Esophagus squamous epithelium (tissue), 5 donors: ENCODE measurements at places on chromosomes 7 and 10.

DNA sequence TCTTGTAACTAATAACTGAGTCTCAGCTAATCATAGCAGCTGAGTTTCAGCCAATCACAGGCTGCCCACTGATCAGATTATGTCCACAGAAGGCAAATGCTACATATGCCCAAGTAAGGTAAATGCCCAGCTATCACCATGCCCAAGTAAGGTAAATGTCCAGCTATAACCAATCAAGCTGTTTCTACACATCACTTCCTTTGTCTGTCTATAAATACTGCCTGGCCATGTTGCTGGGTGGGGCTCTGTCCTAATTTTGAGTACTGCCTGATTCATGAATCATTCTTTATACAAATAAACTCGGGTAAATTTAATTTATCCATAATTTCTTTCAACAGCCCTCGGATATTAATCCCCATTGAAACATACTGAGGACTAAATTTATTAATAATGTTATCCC is 312.4 kb downstream of the CACNA2D1 start:
- no peak for DNase-seq

GRCh38 chr7:7257899-7258692 is 75.8 kb downstream of the C1GALT1 start:
- DNase-seq = no peak

- no peak for DNase-seq
These were observed 994.1 kb downstream of the TYW1 start for GRCh38 chr7:67990716-67991115.

- no peak for DNase-seq
These were observed 125.1 kb downstream of the ZMIZ1 start for GRCh38 chr10:79193694-79194382.

- no peak for DNase-seq
These were observed 30.1 kb downstream of the BTBD16 start for GRCh38 chr10:122301055-122301810.

DNA sequence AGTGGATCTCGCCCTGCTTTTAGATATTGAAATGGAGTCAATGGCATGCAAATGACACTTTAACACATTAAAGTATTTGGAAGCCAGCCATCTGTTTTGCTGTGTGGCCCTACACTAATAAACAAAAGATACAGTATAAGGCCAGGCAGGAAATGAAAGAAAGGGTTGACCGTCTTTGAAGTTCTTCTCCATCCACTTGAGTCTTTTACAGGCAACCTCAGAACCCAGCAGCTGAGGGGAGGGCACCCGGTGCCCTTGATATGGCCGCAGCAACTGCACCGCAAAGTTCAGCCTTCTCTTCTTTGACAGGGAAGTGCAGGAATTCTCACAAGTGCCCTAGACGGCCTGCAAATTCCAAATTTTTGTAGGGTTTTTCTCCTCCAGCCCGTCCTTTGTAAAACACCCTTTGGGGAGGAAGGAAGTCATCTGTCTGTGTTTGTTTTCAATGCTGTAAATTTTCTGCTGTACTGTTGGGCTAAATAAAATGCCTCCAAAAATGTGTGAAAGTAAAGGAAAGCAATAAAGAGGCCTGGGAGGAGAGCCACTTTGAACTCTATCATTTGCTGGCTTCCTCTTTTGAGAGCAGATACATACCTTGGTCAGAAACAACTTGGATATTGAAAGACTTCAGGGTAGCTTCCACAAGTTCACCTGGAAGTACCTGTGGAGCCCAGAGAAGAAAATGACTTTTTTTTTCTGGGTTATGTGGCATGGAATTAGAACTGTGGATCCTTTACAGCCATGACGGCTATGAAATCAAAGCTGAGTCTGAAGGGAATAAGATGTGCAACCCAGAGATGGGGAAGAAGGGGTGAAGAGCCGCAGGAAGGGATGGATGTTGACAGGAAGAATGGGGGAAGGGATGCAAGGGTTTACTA is 3.6 kb downstream of the HOXA1 start:
- no peak for DNase-seq

- no peak for DNase-seq
These were observed 217.3 kb downstream of the HERPUD2 start for GRCh38 chr7:35477609-35478008.

- DNase-seq = no peak
These were observed 192.4 kb downstream of the ADARB2 start for GRCh38 chr10:1544929-1545328.

- no peak for DNase-seq
These were observed 1144.6 kb downstream of the SORCS3 start for GRCh38 chr10:105785721-105786120.

- DNase-seq = no peak
These were observed 3.9 kb upstream of the FAS start for GRCh38 chr10:88986549-88987242.

- DNase-seq = no peak
These were observed 10.8 kb downstream of the LMOD2 start for GRCh38 chr7:123666492-123666891.

DNA sequence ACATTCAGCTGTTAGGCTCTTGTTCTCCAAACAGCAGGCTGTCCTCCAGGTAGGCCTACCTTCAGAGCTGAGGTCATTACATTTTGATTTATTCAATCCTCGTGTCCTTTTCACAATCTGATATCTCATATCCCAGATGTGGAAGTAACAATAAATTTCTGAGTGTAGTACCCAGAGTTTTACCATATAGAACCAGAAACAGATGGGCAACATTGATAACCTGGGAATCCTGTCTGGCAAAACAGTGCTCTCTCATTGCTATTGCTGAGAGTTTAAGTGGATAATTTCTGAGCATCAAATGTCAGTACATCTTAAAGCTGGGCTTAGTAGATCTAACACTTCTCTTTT is 1007.8 kb downstream of the REEP3 start:
- no peak for DNase-seq

- no peak for DNase-seq
These were observed 441.2 kb downstream of the PLXDC2 start for GRCh38 chr10:20257422-20257821.

DNA sequence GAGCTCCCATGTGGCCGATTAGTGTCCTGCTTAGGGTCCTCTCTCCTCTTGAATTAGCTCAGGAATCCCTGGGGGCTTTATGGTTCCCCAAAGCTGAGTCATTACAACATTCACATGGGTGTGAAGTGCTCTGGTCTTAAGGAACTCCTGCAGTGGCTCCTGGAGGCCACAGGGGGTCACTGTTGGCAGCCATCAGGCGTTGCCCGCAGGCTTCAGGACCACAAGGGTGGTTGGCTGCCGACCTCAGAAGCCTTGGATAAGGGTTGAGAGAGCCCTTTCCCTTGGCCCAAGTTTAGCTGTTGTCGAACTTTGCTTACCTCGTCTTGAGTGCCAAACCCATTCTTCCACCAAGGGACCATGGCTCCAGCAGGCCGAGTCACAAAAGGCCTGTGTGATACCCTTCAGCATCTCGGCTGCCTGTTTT is 61.7 kb downstream of the SH2D4B start:
- no peak for DNase-seq

- DNase-seq = no peak
These were observed 1655.8 kb downstream of the REEP3 start for GRCh38 chr10:65176994-65177393.

DNA sequence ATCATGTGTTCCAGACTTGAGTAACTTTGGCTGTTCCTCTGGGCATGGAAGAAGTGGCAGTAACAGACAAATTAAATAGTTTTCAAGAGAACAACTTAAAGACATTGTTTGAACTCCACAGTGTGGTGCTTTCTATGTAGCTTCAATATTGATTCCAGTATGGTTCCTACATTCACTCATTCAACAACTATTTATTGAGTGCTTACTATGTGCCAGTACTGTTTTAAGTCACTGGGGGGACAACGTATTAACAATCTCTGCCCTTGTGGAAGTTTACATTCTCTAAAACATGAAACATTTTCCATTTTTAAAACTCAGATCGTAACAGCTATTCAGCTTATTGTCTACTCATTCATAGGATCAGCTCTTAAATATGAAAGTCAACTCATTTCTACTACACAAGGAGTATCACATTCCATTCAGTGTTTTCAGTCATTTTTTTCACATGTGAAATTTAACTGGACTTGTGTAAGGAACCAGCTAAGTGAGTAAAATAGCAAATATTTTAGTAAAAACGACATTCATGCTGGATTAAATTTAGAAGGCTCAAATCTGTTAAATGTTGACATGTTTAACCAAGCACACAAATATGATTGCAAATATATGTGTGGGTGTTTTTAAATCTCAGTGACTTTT is 13.6 kb upstream of the CUBN start:
- DNase-seq = no peak

DNA sequence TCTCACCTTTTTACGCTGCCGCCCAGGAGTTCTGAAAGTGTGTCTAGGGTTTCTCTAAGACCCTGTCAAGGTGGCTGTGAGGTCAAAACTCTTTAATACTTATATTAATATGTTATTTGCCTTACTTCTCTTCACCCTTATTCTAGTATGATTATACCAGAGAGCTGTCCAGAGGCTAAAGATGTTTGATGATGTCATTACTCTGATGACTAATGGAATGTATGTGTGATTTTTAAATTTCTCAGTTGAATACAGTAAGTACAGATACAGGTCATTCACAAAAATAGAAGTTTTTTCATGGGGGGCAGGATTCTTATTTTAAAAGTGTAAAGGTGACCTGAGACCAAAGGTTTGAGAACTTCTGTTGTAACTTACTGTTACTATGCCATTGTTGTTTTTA is 150.6 kb upstream of the FOXP2 start:
- DNase-seq = no peak

DNA sequence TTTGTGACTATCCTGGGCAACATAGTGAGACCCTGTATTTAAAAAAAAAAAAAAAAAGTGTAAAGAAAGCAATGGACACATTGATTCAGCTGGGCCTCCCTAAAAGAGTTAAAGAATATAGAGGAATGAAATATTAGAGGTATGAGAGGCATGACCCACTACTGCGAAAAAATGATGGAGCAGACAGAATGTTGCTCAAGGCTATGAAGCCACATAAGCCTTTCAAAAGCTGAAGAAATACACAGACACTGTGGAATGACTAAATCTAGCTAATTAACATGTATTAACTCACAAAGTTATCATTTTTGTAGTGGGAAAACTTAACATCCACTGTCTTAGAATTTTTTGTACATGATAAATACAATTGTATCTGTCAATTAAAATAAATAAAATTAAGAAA is 107.3 kb downstream of the HGF start:
- DNase-seq = no peak

- no peak for DNase-seq
These were observed 104.9 kb downstream of the VPS50 start for GRCh38 chr7:93337052-93337451.

GRCh38 chr7:101963693-101964092 is 146.3 kb downstream of the CUX1 start:
- DNase-seq = no peak
